Esophagus mucosa (tissue), 1 donor: ENCODE measurements at places on chromosomes 11 and 22.

GRCh38 chr22:40714499-40715337, 35.4 kb downstream of the MCHR1 start:
- no peak for ATAC-seq

GRCh38 chr11:122782222-122782621, 56.1 kb upstream of the CRTAM start:
- ATAC-seq = no peak

- ATAC-seq = no peak
Measured at GRCh38 chr11:107014871-107015270, 3.4 kb downstream of the GUCY1A2 start.

- no peak for ATAC-seq
Measured at GRCh38 chr11:75495749-75496304, 29.9 kb downstream of the GDPD5 start.

DNA sequence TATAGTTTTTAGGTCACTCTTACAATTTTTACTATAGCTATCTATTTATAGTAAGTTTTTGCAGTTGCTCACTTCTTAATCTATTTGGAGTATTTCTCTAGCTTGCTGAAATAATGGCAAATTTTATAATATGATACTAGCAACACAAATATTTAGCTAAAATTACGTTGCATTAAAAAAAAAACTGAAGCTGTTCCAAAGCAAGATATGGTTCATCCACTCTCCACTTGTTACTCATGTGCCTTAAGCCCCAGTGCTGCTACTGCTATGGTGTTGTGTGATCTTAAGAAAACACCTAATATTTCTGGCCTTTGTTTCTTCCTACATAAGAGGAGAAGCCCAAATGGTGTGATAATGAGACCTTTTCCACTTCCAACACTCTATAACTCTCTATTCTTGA, 479 bp downstream of the MMP3 start:
- no peak for ATAC-seq

DNA sequence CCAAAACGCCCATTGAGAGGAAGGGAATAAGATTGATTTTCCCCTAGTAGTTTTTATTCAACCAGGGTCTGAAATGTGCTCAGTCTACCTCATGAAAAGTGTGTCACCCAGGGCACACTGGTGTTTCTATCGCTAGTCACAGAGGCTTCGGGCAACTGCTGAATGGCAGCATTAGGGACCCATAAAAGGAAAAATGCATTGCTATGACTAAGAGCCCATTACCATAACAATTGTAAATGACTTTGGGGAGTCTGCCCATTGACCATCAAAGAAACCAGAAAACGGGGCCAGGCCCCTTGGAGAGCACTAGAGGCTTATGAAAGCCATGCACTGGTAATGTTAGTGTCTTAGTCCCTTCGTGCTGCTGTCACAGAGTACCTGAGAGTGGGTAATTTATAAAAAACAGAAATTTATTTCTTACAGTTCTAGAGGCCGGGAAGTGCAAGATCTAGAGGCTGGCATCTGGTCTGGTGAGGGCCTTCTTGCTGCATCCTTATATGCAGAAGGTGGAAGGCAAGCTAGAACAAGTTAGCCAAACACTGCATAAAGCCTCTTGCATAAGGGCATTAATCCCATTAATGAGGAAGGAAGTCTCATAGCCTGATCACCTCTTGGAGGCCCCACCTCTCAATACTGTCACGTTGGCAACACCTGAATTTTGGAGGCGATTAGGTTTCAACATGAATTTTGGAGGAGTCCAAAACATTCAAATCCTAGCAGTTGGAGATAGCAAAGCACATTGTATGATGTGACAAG, 306.7 kb downstream of the ST3GAL4 start:
- ATAC-seq = peak; percentile 94

GRCh38 chr11:76730887-76731565, 52.1 kb upstream of the TSKU start:
- no peak for ATAC-seq

DNA sequence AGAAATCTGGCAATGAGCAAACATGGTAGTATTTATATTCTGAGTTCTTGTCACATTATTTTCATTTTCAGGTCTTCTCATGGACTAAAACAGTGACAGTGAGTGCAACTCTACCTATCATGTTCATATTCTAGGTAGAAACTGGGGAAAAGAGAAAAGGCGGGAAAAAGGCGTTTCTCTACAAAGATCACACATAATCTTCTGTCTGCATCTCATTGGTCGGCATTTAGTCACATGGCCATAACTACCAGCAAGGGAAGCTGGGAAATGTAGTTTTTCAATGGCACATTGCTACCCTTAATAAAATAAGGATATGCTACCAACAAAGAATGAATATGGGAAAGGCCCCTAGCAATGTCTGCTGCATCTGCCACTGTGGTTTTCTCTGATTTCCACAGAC, 57.6 kb upstream of the B3GAT1 start:
- ATAC-seq = no peak

DNA sequence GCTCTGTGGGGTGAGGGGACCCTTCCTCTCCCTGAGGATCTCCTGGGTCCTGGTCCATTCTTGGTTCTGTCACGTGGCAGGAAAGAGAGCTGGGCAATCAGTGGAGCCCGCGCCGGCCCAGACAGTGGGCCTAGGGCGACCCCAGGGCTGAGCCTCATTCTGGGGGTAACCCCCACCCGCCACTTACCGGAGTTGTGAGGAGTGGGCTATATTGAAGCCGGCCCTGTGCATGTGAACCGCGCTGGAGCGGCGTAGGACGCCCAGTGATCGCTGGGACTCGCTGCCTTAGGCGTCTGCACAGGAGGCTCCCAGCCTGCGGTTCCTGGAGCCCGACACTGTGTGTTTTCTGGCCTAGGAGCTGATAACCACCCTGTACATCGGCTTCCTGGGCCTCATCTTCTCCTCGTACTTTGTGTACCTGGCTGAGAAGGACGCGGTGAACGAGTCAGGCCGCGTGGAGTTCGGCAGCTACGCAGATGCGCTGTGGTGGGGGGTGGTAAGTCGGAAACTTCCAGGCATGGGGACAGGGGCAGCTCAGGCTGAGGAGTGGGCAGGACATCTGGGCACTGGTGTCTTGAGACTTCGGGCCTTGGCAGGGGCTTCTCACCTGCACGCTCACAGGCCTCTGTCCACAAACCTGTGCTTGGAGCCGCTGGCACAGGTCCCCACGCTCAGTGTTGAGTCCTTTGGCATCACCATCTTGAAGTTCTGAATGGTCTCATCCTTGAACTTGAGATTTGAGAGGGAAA, 127.1 kb downstream of the KCNQ1OT1 start:
- ATAC-seq = no peak

- ATAC-seq = peak; percentile 18
Measured at GRCh38 chr11:62505440-62506091, 41.0 kb downstream of the AHNAK start.

- ATAC-seq = peak; percentile 97
Measured at GRCh38 chr11:2325719-2326118, 23.9 kb downstream of the TSPAN32 start.

DNA sequence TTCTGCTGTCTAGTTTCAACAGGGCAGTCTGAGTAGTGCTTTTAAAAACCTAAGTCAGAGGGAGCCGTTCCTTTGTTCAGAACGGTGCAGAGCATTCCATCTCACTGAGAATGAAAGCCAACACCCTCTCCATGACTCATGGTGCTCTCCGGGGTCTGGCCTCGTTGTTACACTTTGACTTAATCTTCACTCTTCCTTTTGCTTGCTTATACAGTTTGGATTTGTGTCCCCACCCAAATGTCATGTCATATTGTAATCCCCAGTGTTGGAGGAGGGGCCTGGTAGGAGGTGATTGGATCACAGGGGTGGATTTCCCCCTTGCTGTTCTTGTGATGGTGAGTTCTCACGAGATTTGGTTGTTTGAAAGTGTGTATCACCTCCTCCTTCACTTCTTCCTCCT, 292.2 kb downstream of the ST3GAL4 start:
- peak; percentile 98 for ATAC-seq

GRCh38 chr11:15114501-15115475, at the start of gene INSC:
Gene INSC, plus strand, starts transcription at chr11:15114923. Its CDS starts 34,252 bp downstream, at chr11:15149175.
- no peak for ATAC-seq

GRCh38 chr11:72642043-72642883, 32.0 kb downstream of the PDE2A start:
- no peak for ATAC-seq

- ATAC-seq = no peak
Measured at GRCh38 chr11:61666684-61667297, 13.4 kb upstream of the DAGLA start.

DNA sequence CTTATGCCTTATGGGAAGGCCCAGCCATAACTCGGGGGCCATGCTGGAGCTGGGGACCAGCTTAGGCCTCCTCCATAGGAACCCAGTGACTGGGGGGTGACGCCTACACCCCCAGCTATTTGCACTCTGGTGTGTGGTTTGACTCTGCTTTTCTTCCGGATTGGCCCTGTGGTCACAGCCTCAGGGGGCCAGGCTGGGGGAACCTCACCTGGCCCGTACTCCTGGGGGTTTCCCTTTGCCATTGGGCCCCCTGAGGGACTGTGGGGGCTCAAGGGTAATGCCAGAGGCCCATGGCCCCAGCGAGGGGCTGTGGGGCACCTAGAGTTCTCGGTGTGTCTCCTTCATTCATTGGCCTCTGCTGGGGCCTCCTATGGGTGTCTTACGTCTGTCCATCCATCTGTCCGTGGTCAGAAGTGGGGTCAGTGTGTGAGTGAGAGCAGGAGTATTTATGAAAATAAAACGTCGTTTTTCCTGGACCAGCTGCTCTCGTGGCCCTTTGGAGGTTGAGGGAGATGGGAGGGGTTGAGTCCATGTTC, 6.3 kb upstream of the SH3BP1 start:
- ATAC-seq = peak; percentile 2

DNA sequence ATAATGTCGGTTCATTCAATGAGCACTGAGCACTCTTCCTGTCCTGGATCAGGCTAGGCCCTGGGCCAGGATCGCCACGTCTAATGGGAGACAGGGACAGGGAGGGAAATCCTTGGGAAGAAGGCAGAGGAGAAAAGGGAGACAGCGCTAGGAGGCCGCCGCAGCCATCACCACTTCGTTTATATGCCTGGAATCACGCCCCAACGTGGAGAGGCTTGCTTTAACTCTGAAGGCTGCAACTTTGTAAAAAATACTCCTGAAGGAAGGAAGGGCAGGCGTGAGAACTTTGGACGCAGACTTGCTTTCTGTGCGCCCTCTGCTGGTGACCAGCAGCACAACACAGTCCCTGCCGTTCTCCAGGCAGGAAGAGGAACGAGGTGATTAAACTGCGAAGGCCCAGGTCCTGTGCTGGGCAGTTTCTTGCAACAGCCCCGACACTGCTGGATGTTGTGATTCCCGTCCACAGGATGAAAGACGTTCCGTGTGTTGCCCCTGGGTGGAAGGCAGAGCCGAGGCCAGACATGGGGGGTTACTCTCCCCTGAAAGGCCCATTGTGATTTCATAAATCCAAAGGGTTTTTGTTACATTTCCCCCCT, 22.1 kb downstream of the RIBC2 start:
- ATAC-seq = peak; percentile 92

DNA sequence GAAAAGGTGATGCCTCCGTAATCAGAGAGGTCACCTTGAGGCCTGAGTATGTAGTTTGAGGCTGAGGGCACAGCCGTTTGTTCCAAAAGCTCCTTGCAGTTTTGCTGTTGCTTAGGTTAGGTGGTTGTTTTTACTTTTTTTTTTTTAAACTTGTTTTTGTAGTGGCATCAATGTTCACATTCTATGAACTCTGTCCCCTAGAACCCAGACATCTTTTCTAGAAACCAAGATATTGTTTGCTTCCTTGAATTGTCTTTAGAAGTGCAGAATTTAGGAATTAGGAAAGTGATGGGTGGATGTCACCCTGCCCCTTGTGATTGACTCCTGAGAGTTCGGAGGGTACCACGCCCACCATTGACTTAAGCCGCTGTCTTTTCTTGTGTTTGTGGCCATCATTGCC, 35.7 kb upstream of the ETS1 start:
- ATAC-seq = no peak

DNA sequence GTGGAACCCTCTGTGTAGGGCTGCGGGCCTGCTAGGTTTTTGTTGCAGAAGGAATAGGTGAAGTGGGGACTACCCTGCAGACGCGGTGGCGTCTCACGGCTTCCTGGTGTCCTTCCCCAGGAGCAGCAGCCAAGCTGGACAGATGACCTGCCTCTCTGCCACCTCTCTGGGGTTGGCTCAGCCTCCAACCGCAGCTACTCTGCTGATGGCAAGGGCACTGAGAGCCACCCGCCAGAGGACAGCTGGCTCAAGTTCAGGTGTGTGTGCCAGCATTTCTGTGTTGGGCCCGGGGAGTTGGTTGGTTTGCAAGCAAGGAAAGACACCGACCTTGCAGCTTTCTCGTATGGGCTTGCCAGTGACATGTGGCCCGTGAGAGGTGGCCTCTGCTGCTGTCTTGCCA, 15.3 kb downstream of the TAB1 start:
- ATAC-seq = no peak

DNA sequence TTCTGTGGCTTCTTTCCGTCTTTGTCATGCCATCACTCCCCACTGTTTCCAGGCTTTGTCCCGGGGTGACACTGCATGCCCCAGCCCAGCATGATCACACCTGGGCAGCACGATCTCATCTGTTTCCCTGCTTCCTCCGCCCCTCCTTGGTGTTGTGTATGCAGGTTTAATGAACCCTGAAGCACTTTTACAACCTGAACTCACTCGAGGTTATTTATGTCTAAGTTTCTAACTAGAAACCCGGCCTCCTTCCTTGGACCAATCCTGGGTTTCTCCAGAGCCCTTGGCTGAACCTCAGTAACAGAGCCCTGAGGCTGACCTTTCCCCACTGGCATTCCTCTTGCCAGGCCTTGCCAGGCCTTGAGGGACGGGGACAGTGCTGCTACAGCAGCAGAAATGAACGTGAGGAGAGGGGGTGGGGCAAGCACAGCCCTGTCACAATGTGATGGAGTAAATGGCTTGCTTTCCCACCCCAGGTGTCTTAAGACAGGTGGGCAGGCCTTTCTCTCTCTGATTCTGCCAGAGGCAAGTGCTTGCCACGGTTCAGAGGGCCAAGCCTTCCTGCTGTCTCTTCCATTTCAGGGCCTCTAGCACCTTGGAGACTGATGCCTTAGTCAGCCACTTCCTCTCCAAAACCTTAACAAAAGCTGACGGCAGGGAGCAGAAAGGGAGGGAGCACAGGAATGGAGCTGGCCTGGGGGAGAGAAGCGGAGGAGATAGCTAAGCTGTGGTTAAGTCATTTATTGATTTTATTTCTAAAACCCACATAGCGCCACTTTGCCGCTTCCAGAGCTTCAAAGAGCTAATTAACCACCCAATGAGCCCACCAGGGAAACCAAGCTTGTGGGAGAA, 3.1 kb upstream of the PYGM start:
- peak; percentile 22 for ATAC-seq

DNA sequence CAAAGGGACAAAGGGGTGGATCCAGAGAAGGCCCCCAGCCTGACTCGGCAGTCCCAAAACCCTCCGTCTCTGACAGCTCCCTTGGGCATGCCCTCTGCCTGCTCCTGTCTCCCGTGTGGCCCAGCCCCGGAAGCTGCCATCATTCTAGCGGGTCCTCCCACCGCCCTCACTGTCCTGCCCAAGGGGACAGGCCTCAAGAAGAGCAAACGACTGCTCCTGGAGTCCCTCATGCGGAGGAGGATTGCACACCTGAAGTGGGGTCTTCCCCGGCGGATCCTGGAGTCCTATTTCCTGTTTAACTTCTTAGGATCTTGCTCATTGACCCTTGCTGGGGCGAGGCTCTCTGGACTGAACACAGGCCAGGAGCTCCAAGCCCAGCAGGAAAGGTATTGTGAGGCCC, 2.6 kb upstream of the MEI1 start:
- peak; percentile 35 for ATAC-seq

- ATAC-seq = no peak
Measured at GRCh38 chr11:98104249-98104648, 916.5 kb upstream of the CNTN5 start.

GRCh38 chr11:77557553-77557952, 32.2 kb upstream of the AQP11 start:
- no peak for ATAC-seq

GRCh38 chr11:77106321-77106720, 3.7 kb downstream of the OMP start:
- ATAC-seq = no peak

GRCh38 chr11:97657852-97658251, 1268.0 kb downstream of the JRKL start:
- ATAC-seq = no peak
